K562 (cell line): ENCODE measurements at places on chromosomes 2 and 18.

DNA sequence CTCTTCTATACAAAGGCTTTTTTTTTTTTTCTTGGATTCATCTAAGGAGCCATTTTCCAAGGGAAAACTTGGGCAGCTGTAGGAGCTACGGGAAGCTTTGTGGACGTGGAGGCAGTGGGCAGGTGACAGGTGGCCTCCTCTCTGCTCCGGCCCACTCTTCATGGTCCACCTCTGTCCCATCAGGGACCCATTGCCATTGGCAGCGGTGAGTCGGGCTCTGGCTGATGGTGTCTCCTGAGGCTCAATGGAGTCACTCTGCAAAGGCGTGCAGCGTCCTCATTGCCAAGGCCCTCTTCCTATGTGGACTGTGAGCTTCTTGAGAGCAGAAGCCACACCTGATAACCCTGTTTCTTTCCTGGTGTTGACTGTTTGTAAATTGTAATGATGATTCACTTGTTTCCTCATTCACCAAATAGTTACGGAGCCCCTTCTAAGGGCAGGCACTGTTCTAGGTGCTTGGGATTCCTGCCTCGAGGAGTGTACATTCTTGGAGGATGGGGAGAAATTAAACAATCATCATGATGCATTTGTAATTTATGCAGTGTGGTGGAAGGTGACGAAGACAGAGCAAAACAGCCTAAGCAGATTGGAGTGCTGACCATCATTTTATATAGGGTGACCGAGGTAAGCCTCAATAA, 240.3 kb upstream of the HS6ST1 start:
- peaks cover 42% of the 10 kb centered on the region for H3K27me3 ChIP-seq
- no peaks in the 10 kb centered on the region for H3K4me1 ChIP-seq
- no peak overlapping the region for H3K27ac ChIP-seq
- no peak overlapping the region for H3K4me3 ChIP-seq
- no peaks in the 10 kb centered on the region for H3K36me3 ChIP-seq
- no peak for DNase-seq

- H3K4me3 ChIP-seq, result no peak overlapping the region
- no peaks in the 10 kb centered on the region for H3K27me3 ChIP-seq
- H3K4me1 ChIP-seq, result peaks cover 9% of the 10 kb centered on the region
These were observed 6.6 kb upstream of the MTHFD2 start for GRCh38 chr2:74191596-74192380.

GRCh38 chr2:120750488-120751210, 15.0 kb downstream of the GLI2 start:
- no peak for DNase-seq
- H3K36me3 ChIP-seq, result no peaks in the 10 kb centered on the region

DNA sequence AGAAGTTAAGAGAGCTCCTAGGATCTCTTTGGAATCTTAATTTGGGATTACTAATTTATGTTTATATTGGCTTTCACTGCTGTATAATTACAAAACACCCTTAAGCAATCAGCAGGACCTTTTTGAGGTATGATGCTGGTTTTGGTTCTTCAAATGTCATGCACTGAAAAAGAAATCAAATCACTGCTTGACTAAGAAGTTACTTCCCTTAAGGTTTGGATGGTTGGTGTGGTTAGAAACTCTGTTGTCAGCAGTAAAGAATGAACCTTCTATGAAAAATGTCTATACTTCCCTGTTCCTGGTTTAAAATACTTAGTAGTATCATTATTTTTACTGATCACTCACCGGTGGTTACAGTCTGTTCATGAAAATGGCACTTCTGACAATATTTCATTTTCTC, 5.5 kb downstream of the COLEC12 start:
- peaks cover 8% of the 10 kb centered on the region for H3K4me1 ChIP-seq
- no peaks in the 10 kb centered on the region for H3K36me3 ChIP-seq
- H3K4me3 ChIP-seq, result no peak overlapping the region
- DNase-seq, result no peak
- no peak overlapping the region for H3K27ac ChIP-seq
- peaks cover 23% of the 10 kb centered on the region for H3K27me3 ChIP-seq

DNA sequence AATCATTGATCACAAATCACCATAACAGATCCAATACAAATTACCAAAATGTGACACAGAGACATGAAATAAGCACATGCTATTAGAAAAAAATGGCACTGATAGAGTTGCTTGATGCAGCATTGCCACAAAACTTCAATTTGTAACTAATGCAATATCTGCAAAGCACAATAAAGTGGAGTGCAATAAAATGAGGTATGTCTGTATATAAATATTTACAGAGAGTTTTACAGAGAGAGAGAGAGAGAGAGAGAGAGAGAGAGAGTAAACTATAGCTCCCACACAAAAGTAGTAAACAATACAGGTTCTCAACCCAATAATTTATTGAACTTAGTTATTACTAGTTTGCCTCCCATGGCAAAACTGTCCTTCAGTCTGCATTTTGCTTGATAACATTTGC, 1807.0 kb downstream of the SUCLG1 start:
- H3K27ac ChIP-seq, result no peak overlapping the region

- H3K4me1 ChIP-seq, result peaks cover 6% of the 10 kb centered on the region; the same call in 1 of the 3 replicates
- H3K27ac ChIP-seq, result no peak overlapping the region
- no peaks in the 10 kb centered on the region for H3K36me3 ChIP-seq
- H3K27me3 ChIP-seq, result no peaks in the 10 kb centered on the region
- H3K4me3 ChIP-seq, result no peak overlapping the region
These were observed 70.5 kb downstream of the TGIF1 start for GRCh38 chr18:3520230-3521085.
